ENCODE measurements at places on chromosomes 1 and 21.

DNA sequence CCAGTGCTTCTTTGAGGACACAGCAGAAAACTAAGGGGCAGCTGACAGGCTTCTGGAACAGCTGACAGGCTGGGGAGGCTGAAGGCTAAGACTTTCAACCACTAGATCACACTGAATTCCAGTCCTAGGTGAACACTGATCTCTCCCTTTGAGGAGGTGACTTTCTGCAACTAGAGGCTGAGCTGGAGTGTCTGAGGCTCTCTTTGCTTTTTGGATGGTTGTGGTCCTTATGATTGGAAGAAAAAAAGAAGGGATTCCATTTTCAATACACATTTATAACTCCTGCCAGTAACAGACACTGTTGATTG lies 1.4 kb downstream of the IL6R start:
- no peak for DNase-seq

- no peak for DNase-seq
These were observed 379.2 kb upstream of the ADAMTS5 start for GRCh38 chr21:27346041-27346448.

DNA sequence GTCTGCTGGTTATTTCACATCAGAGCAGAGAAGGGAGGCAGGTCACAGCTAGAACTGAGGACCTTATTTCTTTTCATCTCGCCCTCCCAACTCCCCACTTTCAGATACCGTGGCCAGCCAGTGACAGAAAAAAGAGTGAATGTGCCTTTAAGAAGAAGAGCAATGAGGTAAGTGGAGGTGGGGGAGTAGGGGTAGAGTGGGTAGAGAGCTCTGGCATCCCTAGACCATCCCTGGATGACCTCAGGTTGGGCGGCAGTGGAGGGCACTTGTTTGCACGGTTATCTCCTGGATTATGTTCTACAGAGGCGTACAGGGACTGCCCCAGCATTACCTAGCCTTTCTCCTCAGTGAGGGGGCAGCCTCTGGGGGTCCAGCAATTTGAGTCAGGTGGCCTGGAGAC lies 4.6 kb downstream of the SEMA4A start:
- DNase-seq, result no peak

DNA sequence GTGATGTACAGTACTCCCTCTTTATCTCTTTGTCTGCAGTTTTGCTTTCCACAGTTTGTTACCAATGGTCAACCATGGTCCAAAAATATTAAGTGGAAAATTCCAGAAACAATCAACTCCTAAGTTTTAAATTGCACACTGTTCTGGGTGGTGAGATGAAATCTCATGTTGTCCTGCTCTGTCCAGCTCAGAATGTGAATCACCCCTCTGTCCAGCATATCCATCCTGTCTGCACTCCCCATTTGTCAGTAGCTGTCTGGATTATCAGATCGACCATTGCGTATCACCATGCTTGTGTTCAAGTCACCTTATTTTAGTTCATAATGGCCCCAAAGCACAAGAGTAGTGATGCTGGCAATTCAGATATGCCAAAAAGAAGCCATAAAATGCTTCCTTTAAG lies 118.2 kb upstream of the PDE4B start:
- no peak for DNase-seq

- no peak for DNase-seq
These were observed 17.1 kb downstream of the PADI3 start for GRCh38 chr1:17265950-17266349.

DNA sequence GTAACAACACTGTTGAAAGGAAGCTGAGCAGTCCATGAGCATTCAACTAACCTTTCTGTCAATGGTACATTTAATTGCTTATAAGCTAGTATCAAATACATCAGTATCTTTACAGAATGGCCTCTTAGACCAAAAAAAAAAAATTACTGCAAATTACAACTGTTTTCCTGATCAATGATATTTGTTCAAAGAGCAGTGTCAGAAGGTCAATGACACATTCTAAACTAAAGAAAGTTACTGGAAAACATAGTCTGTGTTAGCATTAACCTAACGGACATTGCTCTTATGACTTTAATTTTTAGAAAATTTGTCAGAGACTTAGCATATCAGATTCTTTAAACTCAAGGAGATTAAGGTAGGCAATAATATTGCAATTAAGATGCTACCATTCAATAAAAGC lies 162.5 kb downstream of the KCNT2 start:
- no peak for DNase-seq

DNA sequence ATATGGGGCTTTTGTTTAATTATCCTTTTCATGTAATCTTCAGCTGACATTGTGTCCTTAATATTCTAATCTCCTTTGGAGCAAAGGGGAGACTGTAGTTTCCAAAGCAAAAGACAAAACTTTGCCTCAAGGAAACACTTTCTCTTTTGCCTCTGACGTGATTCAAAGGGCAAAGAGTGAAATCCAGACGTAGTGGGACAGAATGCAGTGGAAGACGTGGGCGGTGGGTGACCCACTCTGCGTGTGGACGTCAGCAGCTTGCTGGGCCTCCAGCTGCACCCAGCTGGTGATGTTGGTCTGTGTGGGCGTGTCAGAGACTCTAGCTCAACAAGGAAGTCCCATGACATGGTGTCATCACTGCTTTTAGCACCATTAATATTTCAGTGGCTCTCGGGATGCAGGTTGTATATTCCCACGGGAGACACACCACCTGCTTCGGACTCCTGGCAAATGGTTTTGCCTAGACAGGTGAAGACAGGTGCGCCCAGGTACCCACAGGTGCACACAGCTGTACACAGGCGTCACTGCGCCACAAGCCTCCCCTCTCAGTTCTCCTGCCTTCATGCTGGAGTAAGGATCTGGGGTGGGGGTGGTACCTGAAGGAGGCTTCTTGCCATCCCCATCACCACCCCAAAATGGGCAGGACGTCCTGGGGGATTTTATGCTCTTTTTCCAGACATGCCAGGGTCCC lies 292.1 kb upstream of the VAMP3 start:
- no peak for DNase-seq

- no peak for DNase-seq
These were observed 4.7 kb downstream of the LAX1 start for GRCh38 chr1:203769505-203770343.

GRCh38 chr1:237134929-237135328 lies 92.9 kb downstream of the RYR2 start:
- no peak for DNase-seq

GRCh38 chr1:65009176-65009575 lies 42.8 kb upstream of the JAK1 start:
- no peak for DNase-seq

- no peak for DNase-seq
These were observed 53.4 kb downstream of the DMAP1 start for GRCh38 chr1:44266400-44267344.

- DNase-seq, result no peak
These were observed 279.3 kb upstream of the CAMK1G start for GRCh38 chr1:209304166-209304565.

DNA sequence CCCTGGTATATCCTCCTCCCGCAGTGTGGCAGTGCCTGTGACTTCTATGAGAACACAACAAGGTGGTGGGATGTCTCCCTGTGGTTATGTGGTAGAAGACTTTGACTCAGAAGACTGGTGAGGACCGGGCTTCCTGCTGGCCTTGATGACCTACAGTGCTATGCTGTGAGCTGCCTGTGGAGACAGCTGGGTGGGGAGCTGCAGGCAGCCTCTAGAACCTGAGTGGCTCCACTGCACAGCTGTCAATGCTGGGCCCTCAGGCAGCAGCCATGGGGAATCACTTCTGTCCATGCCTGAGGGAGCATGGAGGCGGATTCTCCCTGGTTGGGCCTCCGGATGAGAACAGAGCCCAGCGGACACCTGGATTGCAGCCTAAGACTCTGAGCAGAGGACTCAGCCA lies 14.9 kb downstream of the SLC1A7 start:
- no peak for DNase-seq

DNA sequence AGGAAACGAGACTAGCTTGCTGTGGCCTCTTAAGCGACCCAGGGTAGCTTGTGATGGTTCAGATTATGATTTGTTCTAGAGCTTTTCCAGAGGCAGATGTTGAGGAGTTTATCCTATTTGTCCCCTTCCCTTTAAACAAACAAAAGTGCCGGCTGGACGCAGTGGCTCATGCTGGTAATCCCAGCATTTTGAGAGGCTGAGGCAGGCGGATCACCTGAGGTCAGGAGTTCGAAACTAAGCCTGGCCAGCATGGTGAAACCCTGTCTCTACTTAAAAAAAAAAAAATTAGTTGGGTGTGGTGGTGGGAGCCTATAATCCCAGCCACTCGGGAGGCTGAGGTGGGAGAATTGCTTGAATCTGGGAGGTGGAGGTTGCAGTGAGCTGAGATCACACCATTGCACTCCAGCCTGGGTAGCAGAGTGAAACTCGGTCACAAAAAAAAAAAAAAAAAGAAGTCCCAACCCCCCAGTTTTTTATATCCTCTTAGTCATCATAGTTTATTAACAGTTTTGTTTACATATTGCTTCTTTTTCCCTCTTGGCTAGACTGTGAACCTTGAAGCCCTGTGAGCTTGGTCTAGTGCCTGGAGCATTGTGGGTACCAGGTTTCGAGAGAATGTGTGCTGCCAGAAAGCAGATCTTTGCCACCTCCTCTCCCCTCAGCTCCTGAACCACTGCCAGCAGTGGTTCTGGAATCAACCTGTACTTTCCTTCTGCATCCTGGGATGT lies 29.8 kb downstream of the MAPKAPK2 start:
- DNase-seq, result no peak

DNA sequence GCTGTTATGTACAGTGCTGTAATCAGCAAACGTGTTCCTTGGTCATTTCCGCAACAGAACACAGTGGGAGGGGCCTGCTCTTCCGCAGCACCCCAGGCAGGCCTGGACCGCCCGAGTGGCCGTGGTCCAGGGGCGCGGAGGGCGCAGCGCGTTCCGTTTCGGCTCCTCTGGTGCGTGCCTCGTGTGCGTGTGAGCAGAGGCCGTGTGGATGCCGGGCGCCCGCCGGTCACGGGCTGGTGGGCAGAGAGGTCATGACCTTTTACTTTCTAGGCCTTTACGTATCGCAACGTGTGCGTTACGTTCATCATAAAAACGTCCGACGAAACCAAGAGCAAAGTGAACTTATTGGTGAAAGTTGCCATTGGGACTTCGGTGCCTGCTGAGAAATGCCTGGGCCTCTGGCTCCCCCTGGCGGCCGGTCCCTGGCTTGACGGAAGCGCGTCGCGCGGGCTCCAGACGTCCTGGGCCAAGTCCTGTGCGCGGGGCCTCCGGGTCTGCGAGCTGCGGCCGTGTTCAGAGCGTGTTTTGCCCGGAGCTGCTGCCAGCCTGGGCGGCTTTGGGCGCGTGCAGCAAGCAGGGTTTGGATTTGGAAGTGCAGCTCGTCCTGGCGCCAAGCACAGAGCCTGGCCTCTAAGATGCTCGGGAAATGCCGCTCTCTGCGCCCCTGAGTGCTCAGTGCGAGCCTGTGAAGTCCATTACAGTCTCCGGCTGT lies 34.4 kb downstream of the COL18A1 start:
- DNase-seq, result peak; percentile 84

DNA sequence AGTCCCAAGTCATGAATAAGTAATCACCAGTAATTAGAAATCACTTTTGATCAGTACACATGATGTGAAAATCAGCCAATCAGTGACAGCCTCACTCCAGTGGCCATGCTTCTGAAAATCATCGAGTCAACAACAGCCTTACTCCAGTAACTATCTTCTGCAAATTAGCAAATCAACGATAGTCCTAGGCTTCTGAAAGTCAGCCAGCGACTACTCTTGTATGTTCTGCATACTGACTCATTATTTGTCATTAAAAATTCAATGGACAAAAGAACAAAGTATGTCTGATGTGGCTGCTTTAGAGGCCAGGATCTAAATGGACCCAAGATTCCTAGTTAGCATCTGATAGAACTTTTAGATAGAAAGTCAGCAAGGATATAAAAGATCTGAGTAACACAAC lies 102.5 kb downstream of the GPR52 start:
- DNase-seq, result no peak

- no peak for DNase-seq
These were observed 252.5 kb upstream of the C1orf105 start for GRCh38 chr1:172167796-172168596.

- no peak for DNase-seq
These were observed 15.1 kb downstream of the PLPPR5 start for GRCh38 chr1:98989556-98989907.

GRCh38 chr1:166384948-166385347 lies 218.1 kb upstream of the FAM78B start:
- DNase-seq, result no peak

Data from T-helper 9 cell (primary cell).